Activated T-helper 1 cell treated with anti-CD3 and anti-CD28 coated beads, Interleukin-2, amount 50 U/mL, for 16 hours (primary cell): ENCODE measurements at places on chromosomes 7 and 10.

- no peak for DNase-seq
Measured at GRCh38 chr7:87212498-87212897, 7.0 kb downstream of the TMEM243 start.

DNA sequence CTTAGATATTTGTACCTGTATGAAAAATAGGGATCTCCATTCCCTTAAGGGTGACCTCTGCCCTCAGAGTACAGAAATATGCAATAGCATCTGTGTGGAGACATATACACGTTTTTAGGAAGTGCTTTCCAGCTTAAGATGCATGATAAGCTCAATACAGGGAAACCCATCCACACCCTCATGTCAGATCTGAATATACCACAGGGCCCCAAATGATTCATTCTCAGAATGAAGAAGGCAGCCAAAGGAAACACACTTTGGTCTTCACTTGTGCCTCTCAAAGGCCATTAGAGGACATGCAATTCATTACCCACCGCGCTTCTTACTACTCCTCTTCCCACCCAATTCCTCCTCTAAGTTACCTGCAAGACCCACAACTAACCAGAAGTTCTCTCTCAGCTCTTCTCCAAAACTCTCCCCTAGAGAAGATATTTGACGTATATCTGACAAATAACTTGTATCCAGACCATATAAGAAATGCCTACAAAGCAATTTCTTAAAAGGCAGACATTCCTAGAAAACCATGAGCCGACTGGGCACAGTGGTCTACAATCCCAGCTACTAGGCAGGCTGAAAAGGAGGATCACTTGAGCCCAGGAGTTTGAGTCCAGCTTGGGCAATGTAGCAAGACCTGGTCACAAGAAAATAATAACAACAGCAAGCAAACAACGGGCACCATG, 103.0 kb downstream of the OAT start:
- DNase-seq = no peak

GRCh38 chr10:24207341-24207740, 1.6 kb upstream of the KIAA1217 start:
- DNase-seq = no peak

- DNase-seq = no peak
Measured at GRCh38 chr10:51617576-51618235, 81.7 kb downstream of the CSTF2T start.

DNA sequence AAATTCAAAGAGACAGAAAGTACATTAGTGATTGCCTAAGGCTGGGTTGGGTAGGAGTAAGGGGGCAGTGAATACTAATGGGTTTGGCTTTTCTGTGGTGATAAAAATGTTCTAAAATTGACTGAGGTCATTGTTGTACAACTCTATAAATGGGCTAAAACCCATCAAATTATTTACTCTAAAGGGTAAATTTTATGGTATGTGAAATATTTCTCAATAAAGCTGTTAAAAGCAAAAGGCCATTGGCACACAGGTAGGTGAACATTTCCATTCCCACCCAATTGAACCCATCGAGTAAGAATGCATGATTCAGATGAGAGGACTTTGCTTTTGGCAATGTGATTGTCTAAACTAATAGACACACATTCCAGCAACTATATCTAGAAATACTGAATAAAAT, 579.4 kb downstream of the GATA3 start:
- no peak for DNase-seq

DNA sequence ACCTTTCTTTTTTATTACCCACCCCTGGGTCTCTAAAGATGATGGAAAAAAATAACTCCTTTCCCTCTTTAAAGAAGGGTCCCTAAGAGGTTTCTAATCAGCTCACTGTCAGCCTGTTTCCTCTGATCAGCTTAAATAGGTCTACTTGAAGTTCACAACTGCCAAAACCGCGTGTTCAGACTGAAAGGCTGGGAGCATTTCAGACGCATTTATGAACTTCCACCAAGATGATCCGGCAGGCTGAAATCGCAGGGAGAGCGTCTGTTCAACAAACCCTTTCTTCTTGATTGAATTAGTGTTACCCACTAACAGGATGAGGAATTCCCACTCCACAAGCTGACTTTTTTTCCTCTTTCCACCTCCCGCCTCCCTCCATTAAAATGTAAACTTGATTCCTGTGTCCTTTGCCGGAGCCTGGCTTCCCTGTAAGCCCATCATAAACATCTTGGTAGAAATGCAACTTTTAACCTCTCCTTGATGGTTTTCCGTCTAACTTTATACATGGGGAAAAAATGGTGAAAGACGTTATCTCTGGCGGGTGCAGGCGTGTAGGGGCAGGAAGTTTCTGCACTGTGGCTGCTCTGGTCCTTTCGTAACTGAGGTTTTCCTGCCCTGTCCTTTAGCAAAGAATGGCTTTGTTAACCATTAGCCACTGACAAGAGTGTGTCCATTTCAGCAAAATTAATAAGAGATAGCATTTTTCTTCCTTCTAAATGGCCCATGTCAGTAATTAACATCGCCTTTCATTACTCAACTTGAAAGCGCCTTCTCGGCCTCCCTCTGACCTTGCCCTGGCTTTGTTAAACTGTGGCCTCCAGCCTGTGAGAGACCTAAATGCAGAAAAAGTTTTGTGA, 130.7 kb downstream of the BAMBI start:
- no peak for DNase-seq

- DNase-seq = no peak
Measured at GRCh38 chr10:58028597-58029366, 238.9 kb downstream of the IPMK start.

GRCh38 chr10:112986544-112987190, 36.6 kb downstream of the TCF7L2 start:
- no peak for DNase-seq

DNA sequence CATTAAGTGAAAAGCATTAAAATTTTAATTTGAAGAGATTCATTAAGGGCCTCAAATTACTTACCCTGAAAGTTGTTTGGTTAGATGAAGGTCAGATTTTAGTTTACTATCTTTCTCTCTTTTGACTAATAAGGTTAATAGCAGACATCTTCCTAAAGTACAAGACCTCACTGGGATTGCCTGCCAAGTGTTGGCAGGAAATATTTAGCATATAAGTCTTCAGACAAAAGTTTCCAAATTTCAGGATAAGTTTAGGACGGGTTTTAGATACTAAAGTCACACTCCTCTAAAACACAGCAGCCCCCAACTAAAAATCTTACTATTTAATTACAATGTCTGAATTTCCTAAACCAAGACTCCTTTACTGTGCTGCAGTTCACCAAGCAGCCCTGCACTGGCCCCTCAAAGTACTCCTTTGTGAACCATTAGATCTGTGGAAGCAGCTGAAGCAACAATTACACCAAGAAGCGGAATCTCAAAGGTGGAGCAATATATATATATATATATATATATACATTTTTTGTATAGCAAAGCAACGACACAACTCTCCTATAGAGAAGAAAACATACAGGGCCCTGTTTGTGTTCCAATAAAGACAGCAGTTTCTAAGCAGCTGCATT, 91.2 kb upstream of the KCNIP2 start:
- no peak for DNase-seq

DNA sequence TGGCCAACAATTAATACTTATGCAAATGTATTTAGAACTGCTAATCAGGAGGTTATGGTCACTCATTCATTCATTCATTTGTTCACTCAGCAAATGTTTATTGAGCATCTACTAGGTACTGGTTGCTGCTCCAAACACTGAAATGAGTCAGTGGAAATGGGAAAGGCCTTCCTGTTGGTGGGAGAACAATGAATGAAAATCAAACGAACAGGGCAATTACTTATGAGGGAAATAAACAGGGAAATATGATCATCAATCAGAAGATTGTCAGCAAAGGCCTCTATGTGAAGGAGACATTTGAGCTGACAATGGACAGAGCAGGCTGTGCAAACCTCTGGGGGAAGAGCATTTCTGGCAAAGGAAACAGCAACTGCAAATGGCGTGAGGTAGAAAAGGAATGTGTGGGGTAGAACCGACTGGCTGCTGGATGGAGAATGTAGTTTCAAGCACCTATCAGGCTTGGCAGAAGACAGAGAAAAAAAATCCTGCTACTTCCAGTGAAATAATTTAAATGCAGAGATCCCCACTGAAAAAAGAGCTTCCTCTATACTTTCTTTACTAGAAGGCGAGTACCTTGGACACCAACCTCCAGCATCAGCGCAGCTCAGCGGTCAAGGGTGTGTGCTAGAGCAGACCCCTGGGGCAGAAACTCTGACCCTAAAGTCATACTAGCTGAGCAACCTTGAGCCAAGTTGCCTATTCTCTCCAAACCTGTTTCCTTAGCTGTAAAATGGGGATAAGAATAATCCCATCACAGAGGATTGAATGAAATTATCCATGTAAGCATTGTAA, 108.8 kb upstream of the EEPD1 start:
- no peak for DNase-seq

DNA sequence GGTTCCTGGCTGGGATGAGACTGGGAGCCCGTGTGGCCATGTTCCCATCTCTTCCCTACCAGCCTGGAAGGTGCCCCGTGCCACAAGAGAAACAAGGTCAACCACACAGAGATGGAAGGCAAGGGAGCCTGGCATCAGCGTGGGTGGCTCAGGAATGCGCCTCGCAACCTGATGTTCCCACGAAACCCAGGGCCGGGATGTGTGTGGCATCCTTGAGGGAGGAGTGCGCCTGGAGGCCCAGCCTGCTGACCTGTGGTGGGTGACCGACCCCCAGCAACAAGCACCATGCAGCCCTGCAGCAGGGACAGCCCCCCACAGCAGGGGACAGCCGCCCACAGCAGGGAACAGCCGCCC, 267.2 kb downstream of the ELFN1 start:
- DNase-seq = no peak

- no peak for DNase-seq
Measured at GRCh38 chr7:152893801-152894294, 134.3 kb downstream of the ACTR3B start.

GRCh38 chr7:123727071-123727837, 21.5 kb downstream of the WASL start:
- no peak for DNase-seq

GRCh38 chr7:10908600-10908999, 65.1 kb upstream of the PHF14 start:
- no peak for DNase-seq

- peak; percentile 25 for DNase-seq
Measured at GRCh38 chr7:32905175-32905662, 13.7 kb upstream of the KBTBD2 start.

DNA sequence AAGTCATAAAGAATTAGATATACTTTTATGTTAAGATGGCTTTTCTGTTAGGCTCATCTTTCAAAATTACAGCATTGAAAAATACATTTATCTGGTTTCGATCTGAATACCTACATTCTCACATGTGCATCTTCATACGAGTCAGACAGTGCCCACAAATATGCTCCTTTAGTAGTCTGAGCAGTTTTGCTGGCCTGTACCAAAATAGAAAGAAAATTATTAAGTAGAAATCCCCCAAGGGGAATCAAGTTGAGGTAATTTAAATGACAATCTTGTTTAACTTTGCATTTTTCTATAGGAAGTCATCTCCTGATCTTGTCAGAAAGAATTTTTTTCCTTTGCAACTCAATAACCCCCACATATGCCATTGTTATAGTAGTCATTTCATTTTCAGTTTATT, 287.4 kb upstream of the SEMA3D start:
- DNase-seq = no peak

DNA sequence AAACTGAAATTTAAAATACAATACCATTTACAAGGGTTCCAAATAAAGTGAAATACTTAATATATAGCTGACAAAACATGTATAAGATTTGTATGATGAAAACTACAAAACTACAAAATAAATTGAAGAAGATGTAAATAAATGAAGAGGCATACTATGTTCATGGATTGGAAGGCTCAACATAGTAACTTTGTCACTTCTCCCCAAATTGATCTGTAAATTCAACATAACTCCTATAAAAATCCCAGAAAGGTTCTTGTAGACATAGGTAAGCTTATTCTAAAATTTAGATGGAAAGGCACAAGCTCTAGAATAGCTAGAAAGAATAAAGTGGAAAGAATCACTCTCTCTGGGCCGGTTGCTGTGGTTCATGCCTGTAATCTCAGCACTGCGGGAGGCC, 24.2 kb upstream of the NFKB2 start:
- no peak for DNase-seq

- no peak for DNase-seq
Measured at GRCh38 chr7:143499246-143499645, 21.6 kb downstream of the TAS2R41 start.

- no peak for DNase-seq
Measured at GRCh38 chr10:58950618-58951017, 225.8 kb upstream of the PHYHIPL start.

DNA sequence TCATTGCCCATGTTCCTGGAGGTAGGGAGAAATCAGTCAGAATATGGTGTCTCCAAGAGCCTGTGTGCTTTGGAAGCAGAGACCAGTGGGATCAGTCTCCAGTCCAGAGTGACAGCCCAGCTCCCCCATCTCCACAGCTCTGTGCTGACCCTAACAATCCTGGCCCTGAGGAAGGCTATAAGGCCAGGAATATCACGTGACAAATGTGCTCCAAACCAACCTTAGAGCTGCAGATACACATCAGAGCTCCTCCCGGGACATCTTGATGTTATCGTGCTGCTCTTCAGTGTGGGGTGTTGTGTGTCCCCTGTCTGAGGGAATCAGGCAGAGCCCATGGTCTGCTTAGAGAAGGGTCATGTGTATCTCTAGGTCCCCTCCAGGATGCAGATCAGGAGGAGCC, 15.2 kb downstream of the DMBT1 start:
- DNase-seq = no peak

GRCh38 chr7:832167-832967, at the start of gene SUN1:
Gene SUN1 (plus strand): TSS chr7:832476. CDS start chr7:832525, 49 bp downstream.
- DNase-seq = peak; percentile 34

DNA sequence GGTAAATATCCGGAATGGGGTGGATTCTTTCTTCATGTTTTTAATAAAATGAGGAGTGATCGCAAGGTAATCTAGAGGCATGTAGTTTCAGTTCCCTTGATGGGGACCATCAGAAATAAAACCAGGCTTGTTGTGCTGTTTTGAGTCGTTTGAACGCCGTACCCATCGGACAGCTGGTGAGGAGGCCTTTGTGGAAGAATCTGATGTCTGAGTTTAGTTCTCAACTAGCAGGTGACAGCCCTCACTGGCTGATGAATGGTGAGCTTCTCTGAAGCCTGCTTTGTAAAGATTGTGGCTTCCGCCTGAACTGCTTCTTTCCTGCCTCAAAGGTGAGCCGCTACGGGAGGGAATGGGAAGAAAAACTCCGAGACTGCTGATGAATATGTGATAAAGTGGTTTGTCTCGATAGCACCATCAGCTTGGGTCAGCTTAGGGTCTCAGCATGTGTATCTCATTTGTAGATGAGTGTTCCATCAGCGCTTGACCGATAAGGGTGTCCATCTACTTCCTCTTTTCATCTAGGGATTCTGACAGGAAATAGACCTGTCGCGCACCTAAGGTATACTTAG, 977 bp downstream of the TMEM248 start:
- DNase-seq = no peak

- no peak for DNase-seq
Measured at GRCh38 chr10:3292636-3293035, 120.1 kb upstream of the PITRM1 start.

GRCh38 chr7:135602304-135602703, 44.6 kb downstream of the NUP205 start:
- DNase-seq = no peak
